NCI-H1417 (cell line): ENCODE measurements at places on chromosomes 13 and 19.
A peak's percentile ranks its signal among the peaks of the same experiment; 100 is the strongest.

- peak; percentile 83 for DNase-seq
Measured at GRCh38 chr13:111629926-111630325, 309.5 kb downstream of the TEX29 start.

- peak; percentile 60 for DNase-seq
Measured at GRCh38 chr13:32381539-32381938, 46.4 kb downstream of the N4BP2L1 start.

DNA sequence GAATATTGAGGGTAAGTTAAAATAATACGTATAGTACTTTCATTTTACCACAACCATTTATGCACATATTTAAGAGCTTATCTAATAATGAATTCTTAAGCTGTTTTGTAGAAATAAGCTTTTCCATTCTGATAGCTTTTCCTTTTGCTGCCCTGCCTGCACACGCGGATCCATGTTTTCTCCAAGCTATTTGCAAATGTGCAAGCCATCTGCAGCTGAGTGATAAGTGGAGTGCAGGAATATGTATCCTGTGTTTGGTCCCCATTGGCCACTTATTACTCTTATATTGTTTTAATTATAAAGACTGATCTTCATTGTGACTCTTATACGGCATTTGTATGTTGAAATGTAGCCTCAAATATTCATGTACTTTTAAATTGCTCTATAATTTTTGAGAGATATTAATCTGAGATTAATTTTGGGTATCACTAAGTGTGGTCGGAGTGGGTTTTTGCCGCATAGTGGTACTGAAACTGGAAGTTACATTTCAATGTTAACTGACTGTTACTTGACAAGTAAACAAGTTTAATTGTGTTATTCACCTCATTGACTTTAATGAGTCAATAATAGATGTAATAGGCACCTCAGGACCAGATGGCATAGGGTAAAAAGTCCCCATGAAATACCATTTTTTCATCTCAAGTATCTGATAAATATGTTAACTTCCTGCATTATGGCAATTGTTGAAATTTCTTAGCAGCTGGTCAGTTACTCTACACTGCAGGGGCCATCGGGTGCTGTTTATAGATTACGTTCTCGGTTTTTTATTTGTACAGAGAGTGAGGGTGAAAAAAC, 1567.4 kb downstream of the EFNB2 start:
- peak; percentile 73 for DNase-seq

DNA sequence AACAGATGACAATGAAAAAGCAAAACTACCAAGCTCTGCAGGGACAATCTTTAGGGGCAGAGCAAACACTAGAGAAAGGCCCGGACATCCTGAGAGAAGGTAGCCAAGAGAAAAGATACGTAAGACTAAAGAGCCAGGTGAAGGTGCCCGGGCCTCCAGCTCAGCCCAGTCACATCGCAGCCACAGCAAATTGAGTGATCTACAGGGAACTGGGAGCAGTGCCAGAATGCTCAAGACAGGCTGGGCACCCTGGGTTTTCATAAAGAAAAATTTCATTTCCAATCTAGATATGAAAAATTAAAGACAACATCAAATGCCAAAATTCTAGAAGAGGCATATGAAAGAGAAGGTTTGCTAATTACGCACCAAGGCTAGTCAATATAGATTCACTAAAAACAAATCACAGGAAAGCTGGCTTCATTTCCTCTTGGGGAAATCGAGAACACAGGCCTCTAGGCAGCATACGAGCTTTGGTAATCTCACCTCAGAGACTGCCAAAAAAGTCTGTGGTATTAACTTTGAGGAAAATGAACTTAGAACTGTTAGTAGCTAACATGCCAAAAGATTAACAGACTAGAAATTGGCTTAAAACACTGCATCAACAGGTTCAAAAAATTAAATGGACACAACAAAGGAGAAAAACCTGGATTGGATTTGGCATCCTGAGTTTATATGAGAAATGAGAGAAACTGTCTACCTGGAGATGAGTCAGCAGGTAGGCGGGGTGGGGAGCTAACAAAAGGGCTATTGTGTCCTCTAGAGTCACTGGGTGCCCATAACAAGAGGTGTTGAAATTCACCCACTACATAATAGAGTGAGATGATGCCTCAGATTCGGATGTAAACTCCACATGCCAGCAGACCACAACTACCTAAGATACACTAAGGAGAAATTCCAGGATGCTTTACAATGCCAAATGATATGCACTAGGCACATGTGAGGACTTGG, 6.6 kb downstream of the ANKRD10 start:
- peak; percentile 61 for DNase-seq
